ENCODE measurements at places on chromosomes 5 and 9.

- no peak for DNase-seq
These were observed 918 bp upstream of the SLC9A3 start for GRCh38 chr5:524973-525761.

DNA sequence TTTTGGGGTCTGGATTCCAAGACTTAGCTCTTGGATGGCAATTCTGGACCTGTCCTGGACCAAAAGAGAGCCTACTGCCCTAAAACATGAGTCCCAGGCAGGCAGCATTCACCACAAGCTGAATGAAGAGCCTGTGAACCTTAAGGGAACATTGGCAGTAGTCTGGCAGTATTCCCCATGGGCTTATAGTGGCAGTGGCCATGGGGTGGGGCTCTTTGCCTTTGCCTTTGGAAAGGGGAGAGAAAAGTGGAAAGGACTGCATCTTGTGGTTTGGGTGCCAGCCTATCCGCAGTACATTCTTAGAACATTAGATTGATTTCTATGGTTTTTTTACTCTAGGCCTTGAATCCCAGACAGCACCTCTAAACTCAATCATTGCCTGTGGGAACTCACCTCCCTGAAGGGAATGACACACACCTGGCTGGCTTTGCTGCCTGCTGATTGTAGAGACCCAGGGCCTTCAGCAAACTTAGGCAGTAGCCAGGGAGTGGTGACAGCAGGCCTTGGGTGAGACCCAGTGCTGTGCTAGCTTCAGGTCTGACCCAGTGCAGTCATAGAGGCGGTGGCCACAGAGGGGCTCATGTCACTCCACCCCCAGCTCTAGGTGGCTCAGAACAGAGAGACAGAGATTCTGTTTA, 216.3 kb downstream of the CETN3 start:
- DNase-seq = no peak

GRCh38 chr5:180785794-180786221, 16.8 kb downstream of the MGAT1 start:
- DNase-seq = no peak

DNA sequence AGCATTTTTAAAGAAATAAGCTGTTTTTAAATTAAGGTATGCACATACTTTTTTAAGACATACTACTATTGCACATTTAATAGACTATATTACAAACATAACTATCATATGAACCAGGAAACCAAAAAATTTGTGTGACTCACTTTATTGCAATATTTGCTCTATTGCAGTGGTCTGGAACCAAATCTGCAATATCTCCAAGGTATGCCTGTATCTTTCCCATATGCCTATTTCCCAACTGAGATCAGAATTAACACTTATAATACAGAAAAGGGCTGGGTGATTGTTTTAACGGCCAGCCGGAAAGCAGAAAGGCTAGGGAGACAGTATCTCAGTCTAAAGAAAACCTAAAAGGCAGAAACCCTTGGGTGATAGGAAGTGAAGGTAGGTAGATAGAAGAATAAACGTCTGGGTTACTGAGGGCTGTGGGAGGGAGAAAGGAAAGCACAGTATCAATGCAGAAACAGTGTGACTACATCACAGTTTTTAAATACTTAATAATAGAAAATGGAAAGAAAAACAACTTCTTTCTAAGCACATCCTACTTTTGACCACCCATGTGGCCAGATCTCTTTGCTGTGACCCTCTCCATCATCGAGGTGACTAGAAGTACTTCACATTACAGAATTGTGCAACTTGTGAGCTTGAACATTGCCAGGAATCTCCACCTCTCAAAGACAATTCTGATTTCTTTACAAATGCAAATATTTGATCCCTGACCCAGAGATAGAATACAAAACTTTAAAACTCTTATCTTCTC, 126.4 kb downstream of the LPAR1 start:
- DNase-seq = no peak

DNA sequence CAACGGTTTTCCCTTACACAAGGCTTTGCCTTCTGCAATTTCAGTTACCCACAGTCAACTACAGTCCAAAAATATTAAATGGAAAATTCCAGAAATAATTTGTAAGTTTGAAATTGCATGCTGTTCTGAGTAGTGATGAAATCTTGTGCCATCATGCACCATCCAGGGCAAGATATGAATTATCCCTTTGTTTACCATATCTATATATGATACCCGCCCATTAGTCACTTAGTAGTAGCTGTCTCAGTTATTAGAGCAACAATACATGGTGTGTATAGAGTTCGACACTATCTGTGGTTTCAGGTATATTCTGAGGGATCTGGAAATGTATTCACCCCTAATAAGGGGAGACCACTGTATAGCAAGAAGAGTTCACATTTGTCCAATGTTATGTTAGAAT, 29.4 kb downstream of the ERBIN start:
- DNase-seq = no peak
